ENCODE measurements at places on chromosomes 5 and 9. TPM values are rescaled to one million over a fixed set of nuclear protein-coding genes. Genes with fewer than 3 reads are reported as not detected.

The LVRN gene
- 0.44 TPM for total RNA-seq

The OBP2B gene
- total RNA-seq = not detected

The FBXW11 gene
- 75.0 TPM for total RNA-seq

The NR6A1 gene
- total RNA-seq = 0.44 TPM

The SETX gene
- total RNA-seq = 72.1 TPM
